Choroid plexus epithelial cell (primary cell): ENCODE measurements at places on chromosomes 2 and 18.

- DNase-seq: peak; percentile 82
Observed at GRCh38 chr2:241312082-241312481, 3.4 kb downstream of the HDLBP start.

GRCh38 chr2:157849591-157849990 is 26.5 kb downstream of the ACVR1 start:
- DNase-seq: peak; percentile 46

GRCh38 chr2:9637330-9637729 is 6.5 kb upstream of the YWHAQ start:
- DNase-seq: peak; percentile 73

- DNase-seq: no peak
Observed at GRCh38 chr18:39208729-39209128, 1643.1 kb upstream of the CELF4 start.

- peak; percentile 66 for DNase-seq
Observed at GRCh38 chr2:239358062-239358754, 42.6 kb downstream of the HDAC4 start.
